ENCODE measurements at places on chromosomes 3 and 15.

DNA sequence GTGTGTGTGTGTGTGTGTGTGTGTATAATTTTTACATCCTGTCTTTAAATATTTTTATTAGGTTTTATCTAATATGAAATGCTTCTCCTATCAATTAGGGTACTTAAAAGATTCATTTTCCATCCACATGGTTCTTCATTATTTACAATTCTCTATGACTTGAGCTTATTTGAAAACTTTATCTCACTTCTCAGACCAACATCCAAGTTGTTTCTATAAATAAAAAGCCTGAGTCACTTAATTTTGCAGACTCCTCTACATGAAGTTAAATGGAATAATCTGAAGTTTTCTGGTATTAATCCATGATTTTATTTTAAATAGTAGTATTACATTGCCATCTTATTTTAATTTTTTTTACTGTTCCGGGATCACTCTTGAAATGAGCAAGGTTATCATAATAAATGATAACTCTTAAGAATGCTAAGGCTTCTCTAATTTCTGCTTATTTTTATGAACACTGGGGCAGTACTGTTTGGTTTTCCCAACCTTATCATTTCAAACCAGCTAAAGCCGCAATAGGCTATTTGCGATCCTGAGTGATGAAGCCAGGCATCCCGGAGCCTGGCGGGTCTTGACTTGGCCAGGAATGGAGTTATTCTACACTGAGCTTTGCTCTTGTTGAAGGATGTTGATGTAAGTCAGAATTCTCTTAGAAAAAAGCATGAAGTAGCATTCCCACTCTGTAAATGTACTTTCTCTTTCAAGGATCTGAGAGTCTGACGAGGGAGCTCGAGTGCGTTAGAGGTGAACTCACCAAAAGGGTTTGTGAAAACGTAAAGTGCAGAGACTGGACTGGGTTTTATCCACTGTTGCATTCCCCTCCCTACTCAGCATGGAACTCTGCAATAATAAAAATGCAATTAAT, 220.2 kb upstream of the LRTM1 start:
- DNase-seq: no peak

DNA sequence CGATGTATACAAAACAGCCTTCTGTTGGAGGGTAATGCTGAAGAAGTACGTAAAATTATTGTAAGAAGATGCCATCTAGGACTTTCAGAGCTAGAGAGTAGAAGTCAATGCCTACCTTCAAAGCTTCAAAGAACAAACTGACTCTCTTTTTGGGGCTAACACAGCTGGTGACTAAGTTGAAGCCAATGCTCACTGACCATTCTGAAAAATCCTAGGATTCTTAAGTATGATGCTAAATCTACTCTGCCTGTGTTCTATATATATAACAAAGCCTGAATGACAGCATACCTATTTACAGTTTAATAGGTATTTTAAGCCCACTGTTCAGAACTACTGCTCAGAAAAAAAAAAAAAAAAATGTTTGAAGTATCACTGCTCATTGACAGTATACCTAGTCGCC, 18.9 kb downstream of the ADPGK start:
- no peak for DNase-seq

GRCh38 chr3:95280711-95281352, 1218.0 kb downstream of the NSUN3 start:
- DNase-seq: no peak

GRCh38 chr3:51748327-51748726, 30.7 kb downstream of the IQCF6 start:
- no peak for DNase-seq

DNA sequence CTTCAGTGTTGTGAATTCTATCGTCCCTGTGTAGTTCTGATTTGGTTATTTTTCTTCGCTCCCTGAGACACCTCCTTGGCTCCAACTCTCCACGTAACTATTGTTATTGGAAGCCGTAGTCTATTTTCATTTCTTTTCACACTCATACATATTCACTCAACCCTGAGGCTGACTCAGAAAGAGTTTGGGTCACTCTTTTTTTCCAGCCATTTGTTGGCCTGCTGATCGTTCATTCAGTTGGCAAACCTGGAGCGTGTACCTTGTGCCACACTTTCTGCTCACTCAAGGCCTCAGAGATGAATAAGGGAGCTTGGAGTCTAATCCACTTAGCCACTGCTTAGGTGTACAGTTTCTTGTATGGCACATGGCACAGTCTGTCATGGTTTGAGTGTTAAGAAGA, 22.4 kb downstream of the GYG1 start:
- no peak for DNase-seq

- DNase-seq: no peak
Measured at GRCh38 chr15:58554758-58555157, 123.0 kb downstream of the LIPC start.

- DNase-seq: no peak
Measured at GRCh38 chr3:184188080-184188479, 2.1 kb downstream of the ABCF3 start.

DNA sequence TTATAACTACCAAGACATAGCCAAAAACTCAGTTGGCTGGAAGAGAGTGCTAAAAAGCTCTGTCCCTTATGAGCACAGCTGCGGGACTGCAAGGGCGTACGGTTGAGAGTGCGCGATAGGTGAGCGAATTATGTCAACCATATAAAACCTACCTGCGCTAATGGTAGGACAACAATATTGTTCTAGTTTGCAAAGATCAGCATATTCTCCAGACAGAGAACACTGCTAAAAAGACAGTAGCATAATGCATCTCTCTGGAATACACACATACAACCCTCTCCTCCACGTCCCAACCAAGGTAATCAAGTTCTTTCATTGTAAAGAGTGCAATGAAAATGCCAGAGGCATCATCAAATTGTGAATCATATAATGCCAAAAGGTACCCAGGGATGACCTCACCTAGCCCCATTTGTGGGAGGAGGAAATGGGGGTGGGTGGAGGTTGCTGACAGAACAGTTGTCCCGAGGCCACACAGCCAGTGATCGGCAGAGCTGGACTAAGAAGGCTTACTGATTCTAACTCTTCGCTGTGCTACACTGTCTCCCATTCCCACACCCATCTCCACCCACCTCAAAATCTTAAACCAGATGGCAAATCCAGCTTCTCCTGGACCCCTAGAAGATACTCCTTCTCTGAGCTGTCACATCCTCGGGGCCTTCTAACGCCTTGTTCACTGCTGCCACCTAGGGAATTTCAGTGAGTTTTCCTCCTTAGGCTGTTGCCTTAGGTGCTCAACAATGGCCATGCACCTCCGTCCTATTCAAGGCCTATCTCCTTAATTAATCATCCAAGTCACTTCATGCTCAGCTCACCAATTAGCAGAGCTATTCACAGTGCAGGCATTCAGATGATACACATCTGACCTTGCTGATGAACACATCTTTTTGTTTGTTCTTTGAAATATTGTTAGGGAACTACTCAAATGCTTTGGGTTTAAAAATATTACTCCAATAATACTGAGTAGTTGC, 60.7 kb downstream of the RPL22L1 start:
- DNase-seq: peak; percentile 8

GRCh38 chr3:19190602-19191001, 42.3 kb downstream of the KCNH8 start:
- DNase-seq: peak; percentile 18

- no peak for DNase-seq
Measured at GRCh38 chr3:115689928-115690327, 66.6 kb downstream of the GAP43 start.

GRCh38 chr3:38581774-38582173, 67.7 kb downstream of the SCN5A start:
- DNase-seq: no peak

DNA sequence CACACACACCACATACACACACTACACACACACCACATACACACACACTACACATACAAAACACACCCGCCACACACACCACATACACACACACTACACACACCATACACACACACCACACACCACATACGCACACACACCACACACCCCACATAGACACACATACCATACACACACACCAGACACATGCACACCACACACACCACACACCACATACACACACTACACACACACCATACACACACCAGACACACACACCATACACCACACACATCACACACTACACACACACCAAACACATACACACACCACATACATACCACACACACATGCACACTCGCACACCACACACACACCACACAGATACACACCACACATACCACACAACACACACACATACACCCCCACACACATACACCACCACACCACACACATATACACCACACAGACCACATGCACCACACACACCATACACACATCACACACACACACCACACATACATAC, 26.3 kb downstream of the CPN2 start:
- no peak for DNase-seq

DNA sequence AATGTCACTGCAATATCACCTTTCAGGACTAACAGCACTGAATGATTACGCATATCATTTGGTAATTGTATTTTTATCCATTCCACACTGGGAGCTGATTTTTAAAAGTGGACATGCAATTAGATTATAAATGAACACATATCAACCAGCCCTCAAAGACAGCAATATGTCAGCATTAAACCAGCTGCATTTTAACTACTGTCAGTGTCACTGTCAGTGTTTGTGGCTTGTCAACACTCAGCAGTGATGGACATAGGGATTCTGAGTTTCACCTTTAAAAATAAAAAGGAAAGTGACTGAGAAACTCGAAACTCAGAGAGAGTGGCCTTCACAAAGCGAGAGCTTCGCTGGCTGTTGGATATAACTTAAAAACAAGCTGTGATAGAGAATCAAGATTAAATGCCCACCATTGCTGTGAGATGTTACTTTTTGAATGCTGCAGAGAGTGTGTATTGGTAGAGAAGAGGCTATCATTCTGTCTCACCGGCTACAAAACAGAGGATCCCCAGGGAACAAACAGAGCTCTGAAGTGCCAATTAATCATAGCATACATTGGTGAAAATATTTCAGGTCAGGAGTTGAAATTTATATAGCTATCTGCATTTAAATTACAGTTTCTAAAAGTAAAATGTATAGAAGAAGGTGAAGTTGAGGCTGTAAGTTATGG, 635.8 kb downstream of the SQOR start:
- no peak for DNase-seq

GRCh38 chr3:9179826-9180763, 69.4 kb downstream of the SRGAP3 start:
- peak; percentile 56 for DNase-seq

- no peak for DNase-seq
Measured at GRCh38 chr15:52184721-52185120, 6.5 kb downstream of the GNB5 start.

DNA sequence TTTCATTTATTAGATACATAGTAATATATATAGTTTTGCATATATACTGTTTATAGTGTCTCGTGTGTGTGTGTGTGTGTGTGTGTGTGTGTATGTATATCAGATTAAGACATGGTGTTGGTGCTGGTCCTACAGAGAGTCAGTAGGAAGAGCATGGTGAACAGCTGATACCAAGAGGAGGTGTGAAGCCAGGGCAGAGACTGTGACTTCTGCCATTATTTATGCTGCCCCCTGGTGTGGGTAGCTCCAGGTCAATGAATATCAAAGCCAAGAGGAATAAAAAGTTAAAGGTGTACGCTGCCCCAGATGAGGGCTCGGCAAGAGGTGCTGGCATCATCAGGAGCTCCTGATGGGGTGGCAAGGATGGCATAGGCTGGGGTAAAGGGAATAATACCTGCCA, 299.5 kb upstream of the RASGRP1 start:
- no peak for DNase-seq

- peak; percentile 12 for DNase-seq
Measured at GRCh38 chr3:18098960-18099587, 326.1 kb downstream of the SATB1 start.

DNA sequence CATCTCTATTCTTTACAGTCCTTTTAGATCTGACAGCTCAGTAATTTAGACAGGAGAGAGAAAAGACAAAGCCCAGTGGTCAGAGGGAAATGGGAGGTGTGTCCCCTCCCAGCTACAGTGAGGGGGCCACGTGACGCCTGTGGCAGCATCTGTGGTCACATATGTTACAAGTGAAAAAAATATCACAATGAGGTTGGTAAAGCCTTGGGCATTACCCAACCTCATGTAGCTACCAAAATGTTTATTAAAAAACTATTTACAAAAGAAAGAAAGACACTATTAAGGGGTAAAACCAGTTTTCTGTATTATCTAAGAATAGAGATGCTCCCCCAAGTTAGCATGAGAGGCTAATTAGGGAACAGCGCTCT, 42.9 kb upstream of the PLCL2 start:
- peak; percentile 66 for DNase-seq
